ENCODE measurements at places on chromosomes 1 and 21.
A peak's percentile ranks its signal among the peaks of the same experiment; 100 is the strongest.

- DNase-seq, result no peak
Measured at GRCh38 chr1:116254776-116255175, 118.3 kb upstream of the ATP1A1 start.

GRCh38 chr1:38785285-38786039, 74.1 kb downstream of the RRAGC start:
- no peak for DNase-seq

DNA sequence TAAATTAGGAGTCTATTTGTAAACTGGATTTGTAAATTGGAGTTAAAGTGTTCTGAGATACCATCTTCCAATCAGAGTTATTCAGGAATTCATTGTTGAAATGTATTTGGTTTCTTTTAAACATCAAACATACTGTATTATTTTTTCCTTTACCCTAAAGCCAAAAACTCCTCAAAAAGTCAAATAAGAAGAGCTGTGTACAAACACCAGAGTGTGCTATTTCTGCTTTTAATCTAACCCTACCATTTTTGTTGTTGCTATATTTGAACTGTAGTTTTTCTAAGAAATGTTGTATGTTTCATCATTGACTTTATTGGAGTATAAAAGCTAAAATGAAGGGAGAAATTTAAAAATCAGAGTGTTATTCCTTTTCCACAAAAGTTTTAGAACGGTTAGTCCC, 35.8 kb downstream of the SLC30A7 start:
- DNase-seq, result no peak

GRCh38 chr21:31912501-31912900, 39.7 kb downstream of the HUNK start:
- DNase-seq, result no peak

DNA sequence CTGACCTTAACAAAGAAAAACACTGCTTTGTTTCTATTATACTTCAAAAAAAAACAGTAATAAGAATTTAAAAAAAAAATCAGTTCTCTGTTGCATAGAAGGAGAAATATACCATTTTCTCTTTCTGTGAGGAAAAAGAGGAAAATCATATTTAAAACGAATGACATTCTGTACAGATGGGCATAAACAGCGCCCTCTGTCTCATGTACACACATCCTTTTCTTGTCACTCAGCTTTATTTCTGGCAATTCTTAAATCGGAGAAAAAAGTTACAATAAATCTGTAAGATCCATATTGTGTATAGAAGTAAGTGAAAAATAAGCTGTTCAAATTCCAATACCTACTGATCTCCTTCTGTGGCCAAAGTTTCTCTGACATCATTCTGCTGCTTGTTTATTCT, 245.4 kb downstream of the SMYD3 start:
- DNase-seq, result no peak

DNA sequence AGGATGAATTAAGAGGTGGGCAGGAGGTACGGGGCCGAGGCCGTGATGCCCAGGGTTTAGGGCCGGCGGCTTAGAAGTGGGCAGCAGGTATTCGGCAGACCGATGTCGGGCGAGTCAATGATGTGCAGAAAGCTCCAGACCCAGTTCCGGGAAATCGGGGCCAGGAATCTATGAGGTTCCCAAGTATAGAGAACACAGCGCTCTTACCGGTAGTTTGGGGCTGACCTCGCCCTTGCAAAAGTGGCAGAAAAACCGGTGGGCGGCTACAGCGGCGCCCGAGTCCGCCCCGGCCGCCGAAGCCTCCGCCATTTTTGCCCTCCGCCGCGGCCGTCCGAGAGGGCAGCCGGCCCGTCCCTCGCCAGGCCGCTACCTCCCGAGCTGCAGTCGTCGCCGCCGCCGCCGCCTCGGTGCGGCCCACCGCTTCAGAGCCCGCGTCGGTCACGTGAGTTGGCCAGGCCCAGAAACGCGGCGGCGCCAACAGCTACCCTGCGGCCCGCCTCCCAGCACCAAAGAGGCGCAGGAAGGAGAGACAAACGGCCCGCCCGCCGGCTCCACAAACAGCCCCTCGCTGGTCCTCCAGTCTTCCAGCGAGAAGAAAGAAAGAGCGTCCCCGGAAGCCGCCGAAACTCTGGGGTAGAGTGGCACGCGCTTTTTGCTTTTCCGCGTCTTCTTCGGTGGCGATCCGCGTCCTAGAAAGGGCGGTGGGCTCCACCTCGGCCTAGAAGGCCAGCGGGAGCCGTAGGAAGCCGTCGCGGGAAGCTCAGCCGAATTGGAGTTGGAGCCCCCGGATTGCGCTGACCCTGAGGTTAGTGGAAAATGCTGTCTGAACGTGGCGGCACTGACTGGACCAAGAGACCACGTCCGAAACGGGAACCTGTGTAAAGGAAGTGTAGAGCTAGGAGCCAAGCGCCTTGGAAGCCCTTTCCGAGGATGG, at the start of the genes POLR3C and RNF115:
Gene POLR3C, plus strand, starts transcription at position 636 of the 934 bp plus-strand sequence. CDS start 1,577 bp downstream, outside the sequence.
Gene RNF115, minus strand, starts transcription at position 531 of the 934 bp plus-strand sequence. Its CDS starts 222 bp downstream, at position 309.
- DNase-seq, result peak; percentile 88

- no peak for DNase-seq
Measured at GRCh38 chr1:165898837-165899236, 71.4 kb downstream of the UCK2 start.

DNA sequence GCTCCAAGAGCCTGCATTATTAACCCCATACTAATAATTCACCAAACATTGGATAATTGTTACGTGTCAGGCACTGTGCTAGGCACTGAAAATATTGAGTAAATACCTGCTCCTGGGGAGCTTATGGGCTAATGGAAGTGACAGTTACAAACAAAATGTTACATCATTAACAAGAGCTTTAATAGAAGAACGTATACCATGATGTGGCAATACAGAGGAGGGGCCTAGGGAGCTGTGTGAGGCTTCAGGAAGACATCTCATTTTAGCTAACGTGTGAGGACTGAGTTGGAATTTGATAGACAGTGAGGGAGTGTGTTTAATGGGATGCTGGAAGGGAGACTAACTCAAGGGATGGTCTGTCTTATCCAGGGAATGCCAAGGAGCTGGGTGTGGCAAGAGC, 16.5 kb upstream of the TSPAN2 start:
- DNase-seq, result no peak

DNA sequence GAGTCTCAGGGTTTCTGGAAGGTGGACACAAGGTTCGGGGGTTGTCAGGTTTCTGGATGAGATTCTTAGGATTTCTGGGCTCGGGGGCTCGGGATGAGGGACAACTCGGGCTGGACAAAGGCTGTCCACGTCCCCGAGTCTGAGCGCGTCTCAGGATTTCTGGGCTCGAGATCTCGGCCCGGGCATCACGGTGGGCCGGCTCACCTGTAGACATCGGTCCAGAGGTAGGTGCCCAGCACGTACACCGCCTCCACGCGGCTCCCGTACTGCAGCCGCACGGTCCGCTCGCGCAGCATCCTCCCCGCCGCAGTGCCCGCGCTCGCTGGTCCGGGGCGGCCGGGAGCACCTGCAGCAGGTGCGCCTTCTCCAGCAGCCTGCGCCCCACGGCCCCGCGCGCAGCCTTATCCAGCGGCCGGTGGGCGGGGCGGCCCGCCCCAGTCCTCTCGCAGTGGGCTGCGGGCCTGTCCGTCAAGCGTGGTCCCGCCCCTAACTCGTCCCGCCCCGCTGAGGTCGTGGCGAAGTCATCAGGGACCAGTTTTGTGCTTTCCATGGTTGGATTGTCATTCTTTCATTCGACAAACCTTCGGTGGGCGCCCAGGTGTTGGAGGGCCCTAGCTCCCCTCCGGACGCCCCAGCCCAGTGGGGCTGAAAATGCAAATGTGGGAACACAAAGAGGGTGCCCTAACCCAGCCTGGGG, at the start of gene PADI2:
Gene PADI2, minus strand, starts transcription at position 376 of the 697 bp plus-strand sequence. Its CDS starts 80 bp downstream, at position 296.
- DNase-seq, result peak; percentile 45

GRCh38 chr21:35222541-35222941, 173.4 kb upstream of the RUNX1 start:
- DNase-seq, result no peak

DNA sequence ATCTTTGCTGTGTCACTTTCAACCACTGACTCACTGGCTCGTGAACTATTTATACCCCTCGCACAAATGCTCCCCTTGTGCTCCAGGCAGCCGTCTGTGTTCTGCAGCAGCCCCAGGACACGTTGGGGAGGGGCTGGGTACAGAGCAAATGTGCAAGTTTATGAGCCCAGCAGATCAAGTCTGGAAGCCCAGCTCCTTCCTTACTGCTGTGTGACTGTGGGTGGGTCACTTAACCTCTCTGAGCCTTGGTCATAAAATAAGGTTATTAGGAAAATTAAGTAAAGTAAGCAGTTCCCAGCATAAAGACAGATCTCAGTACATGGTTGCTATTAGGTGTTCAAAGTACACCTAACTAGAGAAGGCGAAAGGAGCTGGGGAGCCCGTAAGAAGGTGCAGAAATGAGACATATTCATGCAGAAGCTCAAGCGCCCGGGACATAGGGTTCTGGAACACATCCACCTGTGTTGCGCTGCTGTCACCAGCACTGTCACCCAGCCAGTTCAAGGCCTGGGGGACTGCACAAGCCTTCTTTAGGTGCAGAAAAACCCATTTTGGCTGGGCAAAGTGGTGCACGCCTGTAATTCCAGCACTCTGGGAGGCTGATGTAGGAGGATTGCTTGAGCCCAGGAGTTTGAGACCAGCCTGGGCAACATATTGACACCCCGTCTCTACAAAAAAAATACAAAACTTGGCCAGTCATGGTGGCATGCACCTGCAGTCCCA, 13.8 kb downstream of the EFHD2 start:
- DNase-seq, result no peak

- no peak for DNase-seq
Measured at GRCh38 chr21:39021478-39021832, 161.8 kb downstream of the PSMG1 start.

DNA sequence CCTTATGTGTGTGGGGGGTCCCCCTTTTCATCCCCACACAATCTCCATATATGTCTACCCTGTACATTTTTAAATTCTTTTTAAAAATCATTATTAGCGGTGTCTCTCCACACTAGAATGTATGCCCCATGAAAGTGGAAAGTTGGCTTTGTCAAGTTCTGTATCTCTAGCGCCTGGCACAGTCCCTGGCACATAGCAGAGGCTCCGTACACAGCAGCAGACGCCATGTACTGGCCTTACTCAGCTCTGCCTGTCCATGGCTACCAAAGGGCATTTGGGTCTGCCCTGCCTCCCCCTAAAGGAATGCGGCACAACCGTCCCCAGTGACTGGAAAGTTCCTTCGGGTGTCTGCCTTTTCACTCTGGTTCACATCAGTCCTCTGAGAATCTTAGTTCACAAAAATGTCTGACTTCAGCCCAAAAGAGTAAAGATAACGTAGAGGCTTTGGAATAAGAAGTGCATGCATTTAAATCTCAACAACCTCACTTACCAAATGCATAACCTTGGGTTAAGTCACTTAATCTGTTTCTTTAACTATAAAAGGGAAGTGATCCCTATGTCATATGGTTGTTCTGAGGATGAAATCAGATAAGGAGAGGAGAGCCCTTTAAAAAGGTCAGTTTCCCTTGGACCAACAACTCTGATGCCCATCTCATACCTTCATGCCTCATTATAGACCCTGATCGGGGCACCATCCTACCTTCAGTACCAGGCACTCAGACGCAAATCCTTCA, 61.1 kb downstream of the CD46 start:
- DNase-seq, result no peak

- DNase-seq, result no peak
Measured at GRCh38 chr1:241715956-241716355, 63.9 kb downstream of the WDR64 start.

- no peak for DNase-seq
Measured at GRCh38 chr21:42153746-42154145, 65.2 kb upstream of the ABCG1 start.

GRCh38 chr1:57091642-57092041, 125.8 kb upstream of the C8B start:
- no peak for DNase-seq

GRCh38 chr1:99755664-99756063, 10.8 kb downstream of the FRRS1 start:
- no peak for DNase-seq

DNA sequence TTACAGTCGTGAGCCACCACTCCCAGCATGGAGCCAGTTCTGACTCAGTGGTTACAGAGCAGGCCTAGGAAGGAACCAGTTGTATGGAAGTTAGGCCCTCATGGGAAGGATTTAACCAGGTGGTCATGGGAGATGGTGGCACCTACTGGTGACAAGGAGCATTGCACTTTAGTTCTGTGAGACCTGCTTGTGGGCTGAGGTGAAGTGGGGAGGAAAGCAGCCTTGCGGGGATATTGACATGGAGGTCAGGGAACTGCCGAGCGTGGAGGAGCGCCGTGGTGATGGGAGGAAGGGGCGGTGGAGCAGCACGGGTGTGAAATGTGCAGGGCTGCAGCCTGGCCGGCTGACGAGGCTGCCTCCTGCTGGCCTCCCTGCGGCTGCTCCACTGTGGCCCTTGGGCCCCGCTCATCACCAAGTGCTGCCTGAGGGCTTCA, 100.4 kb downstream of the GALNT2 start:
- no peak for DNase-seq

GRCh38 chr1:40300249-40300567, 16.9 kb downstream of the COL9A2 start:
- no peak for DNase-seq

- no peak for DNase-seq
Measured at GRCh38 chr1:211591980-211592493, 13.1 kb upstream of the SLC30A1 start.

GRCh38 chr1:21124846-21125245, 51.9 kb downstream of the EIF4G3 start:
- no peak for DNase-seq

GRCh38 chr21:15837645-15838044, 107.9 kb downstream of the USP25 start:
- no peak for DNase-seq

GRCh38 chr1:116002781-116003420, 26.6 kb downstream of the SLC22A15 start:
- no peak for DNase-seq

DNA sequence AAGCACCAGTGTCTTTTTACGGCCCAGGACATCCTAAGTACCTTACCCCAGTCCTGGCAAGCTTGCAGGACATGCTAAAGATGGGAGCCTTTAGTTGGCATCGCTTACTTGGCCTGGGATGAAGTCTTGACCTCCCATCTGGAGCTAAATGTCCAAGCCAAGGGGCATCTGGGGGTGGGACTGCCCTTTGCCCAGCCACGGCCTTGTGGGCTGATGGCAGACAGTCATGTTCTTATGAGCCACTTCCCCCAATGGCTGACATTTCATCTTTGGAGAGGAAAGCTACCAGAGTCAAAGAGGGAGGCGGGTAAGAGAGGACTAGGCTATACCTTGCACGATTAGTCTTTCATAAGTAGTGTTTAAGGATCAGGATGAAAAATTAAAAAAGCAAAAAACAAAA, 32.2 kb downstream of the OPTC start:
- DNase-seq, result no peak

- DNase-seq, result no peak
Measured at GRCh38 chr1:184615301-184615700, 139.4 kb downstream of the EDEM3 start.

DNA sequence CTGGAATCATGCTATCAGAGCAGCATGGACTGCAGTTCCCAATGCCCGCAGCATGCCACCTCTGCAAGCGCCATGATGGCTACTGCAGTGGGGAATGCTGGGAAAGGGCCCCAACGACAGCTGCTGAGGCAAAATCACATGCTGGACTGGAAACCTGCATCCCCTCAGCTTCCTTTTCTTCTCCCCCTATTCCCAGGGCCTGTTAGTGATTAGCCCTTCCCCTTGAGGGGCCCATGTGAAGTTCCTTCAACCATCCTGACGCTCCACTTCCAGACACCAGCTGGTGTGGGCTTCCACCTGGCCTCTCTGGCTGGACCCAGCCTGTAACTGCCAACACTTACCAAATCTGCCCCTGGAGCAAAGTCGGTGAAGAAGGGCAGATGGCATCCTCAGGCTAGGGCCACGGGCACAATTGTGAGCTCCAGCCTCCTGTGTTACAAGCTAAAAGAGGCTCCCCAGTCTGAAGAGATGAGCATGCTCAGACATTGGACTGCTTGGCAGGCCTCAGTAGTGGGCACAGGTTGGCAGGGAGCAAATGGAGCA, 22.1 kb upstream of the SDC3 start:
- no peak for DNase-seq

- DNase-seq, result no peak
Measured at GRCh38 chr1:55445416-55445815, 230.3 kb upstream of the USP24 start.
